Activated B cell treated with CpG ODN at 0.5 μM for 24 hours (primary cell): ENCODE measurements at places on chromosomes 7 and 10.

GRCh38 chr7:12896316-12896715, 208.9 kb downstream of the ARL4A start:
- no peak for DNase-seq

- DNase-seq = no peak
These were observed 20.3 kb upstream of the TOMM7 start for GRCh38 chr7:22842973-22843372.

DNA sequence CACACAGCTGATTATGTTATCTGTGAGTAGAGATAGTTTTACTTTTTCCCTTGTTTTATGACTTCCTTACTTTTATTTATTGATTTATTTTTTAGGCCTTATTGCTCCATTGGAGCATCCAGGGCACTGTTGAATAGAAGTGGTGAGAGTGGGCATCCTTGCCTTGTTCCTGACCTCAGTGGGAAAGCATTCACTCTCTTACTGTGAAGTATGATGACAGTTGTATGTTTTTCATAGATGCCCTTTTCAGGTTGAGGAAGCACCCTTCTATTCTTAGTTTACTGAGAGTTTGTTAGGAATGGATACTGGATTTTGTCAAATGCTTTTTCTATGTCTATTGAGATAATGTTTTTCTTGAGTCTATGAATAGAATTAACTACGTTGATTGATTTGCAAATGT, 88.6 kb downstream of the XRCC2 start:
- no peak for DNase-seq

DNA sequence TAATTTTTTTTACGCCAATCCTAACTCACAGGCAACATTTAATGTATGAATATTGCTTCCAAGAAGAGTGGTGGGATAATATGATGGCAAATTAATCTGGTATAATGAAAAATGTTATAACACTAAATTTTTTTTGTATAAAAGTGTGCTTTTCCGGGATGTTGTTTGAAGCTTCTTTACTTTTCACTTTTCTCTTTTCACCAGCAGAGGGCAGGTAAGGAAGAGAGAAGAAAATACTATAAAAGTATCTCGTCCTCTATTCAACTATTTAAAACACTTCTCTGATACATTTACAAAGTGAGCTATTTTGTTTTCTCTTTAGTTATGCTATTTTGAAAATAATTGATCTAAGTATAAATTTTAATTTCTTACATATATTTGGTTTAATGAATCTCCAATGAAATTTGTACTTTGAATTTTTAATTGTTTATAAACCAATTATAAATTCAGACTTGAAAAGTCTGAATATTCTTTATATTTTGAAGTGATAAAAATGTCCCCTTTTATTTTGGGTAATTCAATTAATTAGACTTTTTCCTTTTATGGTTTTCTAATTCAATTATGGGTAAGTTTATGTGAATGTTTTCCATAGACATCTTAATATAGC, 20.7 kb upstream of the CFTR start:
- DNase-seq = no peak

DNA sequence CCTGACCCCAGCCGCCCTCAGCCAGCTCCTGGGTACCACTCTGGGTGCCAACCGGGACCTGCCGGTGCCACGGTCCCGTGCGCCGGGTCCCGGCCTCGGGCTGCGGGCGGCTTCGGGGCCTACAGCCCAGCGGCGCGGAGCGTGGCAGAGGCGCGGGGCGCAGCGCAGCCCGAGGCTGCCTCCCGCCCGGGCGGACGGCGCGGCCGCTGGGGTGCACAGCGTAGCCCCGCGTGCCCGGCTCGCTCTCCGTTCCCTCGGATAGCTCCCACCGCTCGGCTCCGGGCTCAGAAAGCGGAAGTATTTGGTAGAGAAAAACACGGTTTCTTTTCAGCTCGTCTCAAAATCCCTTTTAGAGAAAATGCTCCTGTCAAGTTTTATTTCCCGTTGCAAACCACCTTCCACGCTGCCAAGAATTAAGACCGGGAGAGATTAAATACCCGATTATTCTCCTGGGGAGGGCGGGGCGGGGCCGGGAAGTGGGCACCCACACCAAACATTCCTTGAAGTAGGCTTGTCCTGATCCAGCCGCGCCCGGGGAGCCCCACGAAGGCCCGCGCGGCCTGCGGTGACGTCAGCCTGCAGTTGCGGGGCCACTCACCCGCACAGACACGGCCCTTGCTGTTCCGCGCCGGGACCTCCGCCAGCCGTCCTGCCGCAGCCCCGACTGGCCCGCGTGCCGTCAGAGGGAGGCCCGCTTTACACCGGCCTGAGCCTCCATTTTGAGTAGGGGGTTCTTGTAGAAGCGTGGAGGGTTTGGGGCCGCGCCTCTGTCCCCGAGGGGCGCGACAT, 7.2 kb downstream of the HOXA13 start:
- peak; percentile 33 for DNase-seq

- DNase-seq = no peak
These were observed 55.2 kb upstream of the DDC start for GRCh38 chr7:50620433-50620832.

DNA sequence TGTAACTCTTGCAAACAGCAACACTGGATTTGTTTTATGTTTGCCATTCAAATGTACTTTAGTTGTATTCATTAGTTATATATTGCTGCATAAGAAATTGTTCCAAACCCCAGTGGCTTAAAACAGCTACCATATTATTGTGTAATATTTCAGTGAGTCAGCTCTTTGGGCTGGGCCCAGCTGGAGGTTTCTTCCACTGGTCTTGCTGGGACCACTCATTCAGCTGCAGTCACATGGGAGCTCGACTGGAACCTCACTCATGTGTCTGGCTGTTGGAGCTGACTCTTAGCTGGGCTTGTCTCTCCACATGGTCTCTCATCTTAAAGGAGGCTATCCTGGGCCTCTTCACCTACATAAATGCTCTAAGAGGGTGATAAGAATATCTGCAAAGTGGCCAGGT, 23.2 kb upstream of the PIP4K2A start:
- no peak for DNase-seq

DNA sequence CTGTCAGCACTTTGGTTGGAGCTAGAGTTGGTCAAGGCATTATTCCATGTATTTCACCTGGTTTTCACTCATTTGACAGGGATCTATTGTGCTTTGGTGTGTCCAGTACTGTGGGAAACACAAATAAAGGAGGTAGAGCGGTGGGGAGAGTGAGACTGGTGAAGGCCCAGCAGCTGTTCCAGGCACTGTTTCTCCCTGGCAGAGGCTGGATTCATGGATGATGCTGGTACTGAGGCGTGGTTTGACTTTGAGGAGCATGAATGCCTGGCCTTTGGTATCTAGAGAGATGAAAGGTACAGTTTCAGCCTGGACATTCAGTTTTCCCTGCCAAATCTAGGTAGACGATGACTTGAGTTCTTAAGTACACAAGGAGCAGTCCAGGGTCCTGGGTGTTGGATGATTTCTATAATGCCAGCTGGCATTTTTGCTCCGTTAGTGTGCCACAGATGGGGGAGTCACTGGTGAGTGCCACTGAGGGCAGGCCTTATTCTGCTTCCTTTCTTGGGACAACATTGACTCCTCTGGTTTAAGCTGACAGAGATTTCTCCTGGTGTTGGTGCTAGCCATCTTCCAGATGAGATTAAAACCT, 162.2 kb upstream of the BMPER start:
- no peak for DNase-seq

DNA sequence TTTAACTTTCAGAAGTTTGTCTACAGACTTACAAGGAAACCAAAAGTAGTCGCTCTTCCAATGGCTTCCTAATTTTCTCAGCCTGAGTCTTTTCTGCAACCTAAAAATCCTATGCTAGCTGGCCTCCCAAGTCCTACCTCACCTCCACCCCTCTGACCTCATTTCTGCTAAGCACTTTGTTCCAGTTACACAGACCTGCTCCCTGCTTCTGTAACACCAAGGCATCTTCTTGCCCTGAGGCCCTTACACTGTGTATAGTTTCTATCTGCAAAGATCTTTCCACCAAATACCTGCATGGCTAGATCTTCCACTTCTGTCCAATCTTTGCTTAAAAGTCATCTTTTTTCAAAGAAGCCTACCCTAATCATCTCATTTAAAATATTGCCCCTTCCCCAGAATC, 1.9 kb upstream of the SNX13 start:
- DNase-seq = no peak

GRCh38 chr10:127982601-127983000, 75.7 kb downstream of the PTPRE start:
- no peak for DNase-seq

DNA sequence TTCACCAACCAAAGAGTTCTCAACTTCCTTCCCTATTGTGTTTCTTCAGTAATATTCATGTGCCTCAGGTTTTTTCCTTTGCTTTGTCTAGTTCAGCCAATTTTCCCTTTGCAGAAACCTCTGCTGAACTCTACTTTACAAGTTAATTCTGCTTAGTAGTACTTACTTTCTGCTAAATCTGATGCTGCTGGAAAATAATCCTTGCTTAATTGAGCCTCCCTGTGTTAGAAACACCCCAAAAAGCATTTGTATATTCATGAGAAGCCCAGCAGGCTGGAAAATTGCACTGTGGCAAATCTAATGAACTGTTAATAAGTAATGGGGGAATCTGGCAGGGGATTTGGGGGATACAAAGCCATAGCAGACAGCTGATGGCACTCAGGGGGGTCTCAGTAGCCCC, 78.5 kb downstream of the CDCA7L start:
- DNase-seq = no peak

DNA sequence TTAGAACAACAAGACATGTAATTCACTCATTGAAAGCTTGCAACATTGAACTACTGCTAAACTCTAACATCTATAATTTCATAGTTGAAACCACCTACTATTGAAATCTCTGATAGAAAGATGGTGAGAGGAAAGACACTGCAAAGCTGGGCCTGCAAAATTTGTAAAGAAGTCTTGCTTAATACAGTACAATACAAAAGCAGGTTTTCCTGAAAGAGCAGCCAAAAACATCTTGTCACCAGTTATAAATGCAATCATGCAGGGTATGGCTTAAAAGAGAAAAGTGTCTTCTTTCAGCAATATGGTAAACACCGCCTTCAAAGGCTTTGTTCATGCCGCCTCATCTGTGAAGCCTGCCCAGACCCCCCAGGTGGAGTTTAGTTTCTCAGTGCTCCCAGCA, 109.2 kb downstream of the ANK3 start:
- no peak for DNase-seq

- DNase-seq = no peak
These were observed 100.8 kb downstream of the NRP1 start for GRCh38 chr10:33233635-33234034.

DNA sequence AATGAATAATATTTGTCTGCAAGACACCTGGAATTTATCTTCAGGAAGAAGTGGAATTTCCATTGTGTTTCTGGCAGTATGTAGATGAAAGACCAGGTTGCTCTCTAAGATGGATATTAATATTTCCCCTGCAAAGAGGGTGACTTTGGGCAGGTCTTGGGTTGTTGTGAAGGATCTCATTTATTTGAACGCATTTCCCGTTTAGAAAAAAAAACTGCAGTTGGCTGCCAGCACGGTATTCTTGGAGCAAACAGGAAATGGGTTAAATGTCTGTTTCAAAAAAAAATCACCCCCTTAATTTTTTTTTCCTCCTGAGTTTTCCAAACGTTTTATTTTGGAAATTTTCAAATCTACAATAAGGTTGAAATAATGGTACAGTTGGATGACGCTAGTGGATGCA, 11.5 kb downstream of the EIF4H start:
- DNase-seq = no peak

- DNase-seq = no peak
These were observed 31.5 kb downstream of the MTURN start for GRCh38 chr7:30166155-30166840.

DNA sequence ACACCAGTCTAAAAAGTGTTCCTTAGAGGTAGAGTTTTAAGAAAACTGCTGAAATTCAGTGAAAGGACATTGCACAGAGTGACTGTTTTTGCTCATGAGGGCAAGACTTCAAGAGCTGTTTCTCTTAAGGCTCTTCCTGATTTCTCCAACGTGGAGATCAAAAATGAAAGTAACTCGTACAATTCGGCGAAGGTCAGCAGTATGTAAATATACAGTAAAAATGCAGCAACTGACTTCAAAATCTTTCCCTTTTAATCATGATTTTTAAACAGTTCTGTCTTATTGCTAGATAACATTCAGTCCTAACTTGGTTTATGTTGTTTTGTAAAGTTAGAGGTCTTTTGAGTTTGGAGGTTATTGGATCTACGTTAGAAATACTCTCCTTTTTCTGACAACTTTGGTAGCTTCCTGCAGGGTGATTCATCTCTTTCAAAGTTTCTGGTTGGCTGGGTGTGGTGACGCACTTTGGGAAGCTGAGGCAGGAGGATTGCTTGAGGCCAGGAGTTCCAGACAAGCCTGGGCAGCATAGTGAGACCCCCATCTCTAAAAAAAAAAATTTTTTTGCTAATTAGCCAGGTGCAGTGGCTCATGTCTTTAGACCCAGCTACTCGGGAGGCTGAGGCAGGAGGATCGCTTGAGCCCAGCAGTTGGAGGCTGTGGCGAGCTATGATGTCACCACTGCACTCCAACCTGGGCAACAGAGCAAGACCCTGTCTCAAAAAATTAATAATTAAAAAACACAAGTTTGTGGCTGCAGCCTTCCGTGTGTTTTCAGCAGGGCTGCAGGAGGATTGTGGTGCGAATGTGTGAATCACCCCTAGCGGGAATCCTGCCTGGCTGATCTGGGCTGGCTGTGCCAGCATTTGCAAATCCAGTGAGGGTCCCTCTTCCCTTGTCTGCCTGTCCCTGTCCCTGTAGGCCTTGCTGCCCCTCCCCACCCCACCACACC, 29.2 kb upstream of the AP5Z1 start:
- no peak for DNase-seq

- no peak for DNase-seq
These were observed 14.7 kb upstream of the TIAL1 start for GRCh38 chr10:119611433-119611832.

GRCh38 chr7:104552102-104552501, 223.7 kb downstream of the LHFPL3 start:
- no peak for DNase-seq

GRCh38 chr10:48496831-48497779, 107.8 kb downstream of the ARHGAP22 start:
- peak; percentile 9 for DNase-seq

DNA sequence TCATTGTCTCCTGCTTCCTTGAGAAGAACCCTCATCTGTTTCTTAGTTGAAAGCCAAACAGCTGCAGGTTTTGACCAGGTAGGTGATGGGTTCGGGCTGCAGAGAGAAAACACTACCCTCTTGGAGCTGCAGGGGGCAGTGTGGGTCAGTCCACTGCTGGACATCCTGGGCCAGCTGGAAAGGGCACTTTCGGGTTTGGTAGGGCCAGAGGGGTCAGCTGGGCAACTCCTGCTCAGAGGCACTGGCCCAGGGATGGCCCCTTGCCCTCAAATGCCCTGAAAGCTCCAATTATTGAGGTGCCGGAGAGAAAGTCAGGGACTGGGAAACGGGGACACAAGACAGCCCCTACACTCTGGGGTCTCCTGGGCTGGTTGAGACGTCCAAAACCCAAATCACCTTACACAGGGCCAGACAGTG, 90.7 kb downstream of the MKI67 start:
- DNase-seq = peak; percentile 50

DNA sequence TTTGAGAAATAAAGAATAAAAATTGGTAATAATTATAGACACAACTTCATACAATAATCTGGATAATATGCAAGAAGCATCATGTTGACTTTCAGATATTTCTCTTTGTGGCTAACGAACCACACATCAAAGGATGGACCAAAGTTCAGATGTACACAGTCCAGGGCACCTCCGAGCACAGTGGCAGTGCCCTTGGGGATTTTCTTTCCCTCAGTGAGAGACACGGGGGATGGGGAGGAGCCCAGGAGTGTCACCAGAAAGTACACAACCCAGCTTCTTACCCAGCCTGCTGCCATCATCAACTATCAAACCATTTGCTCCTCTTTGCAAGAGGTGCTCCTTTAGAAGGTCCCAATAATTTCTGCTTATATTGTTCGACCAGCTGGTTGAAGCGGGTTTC, 33.2 kb downstream of the RBM28 start:
- no peak for DNase-seq

- DNase-seq = no peak
These were observed 22.8 kb downstream of the FAM107B start for GRCh38 chr10:14751921-14752320.
